Activated T-helper 1 cell treated with anti-CD3 and anti-CD28 coated beads, Interleukin-2, amount 50 U/mL, for 16 hours (primary cell): ENCODE measurements at places on chromosomes 4 and X.

GRCh38 chrX:118632862-118633261 lies 94.5 kb upstream of the IL13RA1 start:
- no peak for DNase-seq

DNA sequence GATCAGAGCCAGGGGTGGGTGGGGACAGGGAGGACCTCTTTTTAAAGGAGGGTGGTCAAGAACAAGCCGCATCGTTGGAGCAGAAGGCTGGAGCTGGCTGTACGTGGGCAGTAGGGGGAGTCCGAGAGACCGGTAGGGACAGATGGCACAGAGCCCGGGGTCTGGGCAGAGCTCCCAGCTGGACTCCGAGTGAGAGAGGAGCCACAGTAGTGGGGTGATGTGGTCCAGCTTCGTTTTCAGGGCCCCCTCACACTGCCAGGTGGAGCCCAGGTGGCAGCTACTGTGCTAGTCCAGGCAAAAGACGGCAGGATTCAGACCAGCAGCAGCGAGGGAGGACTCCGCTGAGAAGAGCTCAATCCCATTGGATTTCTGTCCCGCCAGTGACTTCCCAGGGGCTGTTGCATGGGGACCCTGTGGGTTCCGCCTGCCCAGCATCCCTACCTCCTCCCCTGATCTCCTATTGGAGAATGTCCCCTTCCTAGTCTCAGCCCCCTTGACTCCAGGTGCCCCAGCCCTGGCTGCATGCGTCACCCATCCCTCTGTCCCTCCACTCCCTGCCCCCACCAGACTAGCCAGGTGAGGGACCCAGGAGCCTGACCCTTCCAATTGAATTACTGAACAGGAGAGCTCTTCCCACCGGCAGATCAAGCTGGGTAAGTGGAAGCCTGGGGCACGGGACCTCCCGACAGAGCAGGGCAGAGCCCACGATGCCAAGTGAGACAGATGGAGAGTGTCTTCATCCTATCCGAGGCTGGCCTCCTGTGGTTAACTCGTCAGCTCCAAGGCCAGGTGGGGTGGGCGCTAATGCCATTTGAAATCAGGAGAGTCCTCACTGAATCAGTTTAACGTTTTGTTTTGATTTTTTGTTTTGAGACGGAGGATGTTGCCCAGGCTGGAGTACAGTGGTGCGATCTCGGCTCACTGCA lies 2.9 kb downstream of the ARHGAP4 start:
- no peak for DNase-seq

- no peak for DNase-seq
Observed at GRCh38 chr4:18980516-18981233, 959.1 kb upstream of the LCORL start.

GRCh38 chr4:75786526-75786925 lies 62.1 kb downstream of the USO1 start:
- no peak for DNase-seq

GRCh38 chr4:132981611-132982010 lies 167.5 kb upstream of the PCDH10 start:
- no peak for DNase-seq

DNA sequence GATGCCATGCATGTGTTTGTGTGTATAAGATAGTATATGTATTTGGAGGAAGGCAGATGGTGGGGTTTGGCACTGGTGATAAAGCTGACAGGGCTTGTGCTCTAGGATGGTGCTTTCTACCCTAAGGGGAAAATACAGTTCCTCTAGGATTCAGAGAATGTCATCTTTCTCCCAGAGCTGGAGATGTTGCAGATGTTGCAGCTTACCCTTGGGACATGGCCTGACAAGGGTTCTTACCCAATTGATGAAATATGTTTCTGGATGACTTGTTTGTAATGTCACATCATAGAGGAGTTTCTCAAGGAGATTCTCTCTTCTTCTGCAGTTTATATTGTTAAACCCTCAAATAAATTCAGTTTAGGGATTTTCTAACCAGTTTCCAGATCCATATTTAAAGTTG lies 52.5 kb upstream of the PITX2 start:
- DNase-seq: no peak
